Suppressor macrophage (primary cell): ENCODE measurements at places on chromosomes 12 and 14.
A peak's percentile ranks its signal among the peaks of the same experiment; 100 is the strongest.

- peak; percentile 47 for DNase-seq
These were observed 39.1 kb upstream of the INF2 start for GRCh38 chr14:104650057-104650980.

GRCh38 chr12:71128191-71128788 is 29.5 kb downstream of the TSPAN8 start:
- no peak for DNase-seq

DNA sequence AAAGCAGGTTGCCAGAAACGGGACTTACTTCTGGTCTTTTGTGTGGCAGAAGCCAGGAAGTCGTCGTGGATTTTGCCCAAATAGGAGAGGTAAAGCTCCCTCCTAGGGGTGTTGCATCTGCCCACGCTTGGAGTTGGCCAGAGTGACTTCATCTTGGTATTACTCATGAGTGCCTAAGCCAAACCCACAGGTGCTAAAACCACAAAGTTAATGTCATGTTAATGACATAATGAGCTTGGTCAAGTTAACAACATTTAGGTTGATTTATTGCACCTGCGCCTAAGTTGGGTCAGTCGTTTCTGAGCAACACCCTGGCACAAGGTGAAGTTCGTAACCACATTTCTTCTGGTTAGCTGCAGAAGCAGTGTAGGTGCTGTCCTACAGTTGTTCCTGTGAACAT is 225.2 kb downstream of the FUT8 start:
- no peak for DNase-seq

DNA sequence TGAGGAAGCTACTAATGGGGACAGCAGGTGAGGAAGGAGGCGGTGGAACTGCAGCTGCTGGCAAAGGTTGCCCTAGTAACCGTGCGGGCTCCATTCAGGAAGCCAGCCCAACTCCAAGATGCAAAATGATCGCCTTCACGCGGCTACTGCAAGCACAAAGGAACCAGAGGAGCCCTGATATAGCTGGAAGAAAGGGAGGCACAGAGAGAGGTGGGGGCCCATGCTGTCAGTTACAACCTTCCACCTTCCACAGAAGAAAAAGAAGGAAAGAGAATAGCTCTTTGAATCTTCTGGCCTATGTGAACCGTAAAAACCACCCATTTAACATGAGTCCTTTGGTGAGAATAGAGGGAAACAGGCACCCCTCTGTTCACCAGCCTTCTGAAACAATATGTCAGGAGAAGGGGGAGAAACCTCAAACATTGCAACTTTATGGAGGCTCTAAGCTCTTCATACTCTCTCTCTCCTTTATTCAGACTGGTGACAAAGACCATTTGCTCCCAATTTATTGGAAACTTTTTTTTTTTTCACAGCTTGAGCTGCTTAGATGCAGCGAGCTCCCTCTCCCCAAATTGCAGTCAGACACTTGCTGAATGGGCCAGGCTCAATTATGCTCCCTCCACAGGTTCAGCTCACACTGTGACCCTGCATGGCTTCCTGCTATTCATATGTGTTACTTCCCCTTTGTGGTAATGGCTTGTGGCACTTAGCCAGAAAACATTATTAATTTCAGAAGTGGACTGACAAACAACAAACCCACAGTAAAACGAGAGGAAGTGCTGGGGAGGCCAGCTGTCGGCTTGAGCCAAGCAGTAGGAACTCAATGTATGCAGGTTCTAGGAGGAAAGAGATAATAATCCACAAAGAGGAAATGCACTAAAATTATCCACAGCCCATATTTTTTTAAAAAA is 6.2 kb downstream of the DUSP6 start:
- peak; percentile 99 for DNase-seq

DNA sequence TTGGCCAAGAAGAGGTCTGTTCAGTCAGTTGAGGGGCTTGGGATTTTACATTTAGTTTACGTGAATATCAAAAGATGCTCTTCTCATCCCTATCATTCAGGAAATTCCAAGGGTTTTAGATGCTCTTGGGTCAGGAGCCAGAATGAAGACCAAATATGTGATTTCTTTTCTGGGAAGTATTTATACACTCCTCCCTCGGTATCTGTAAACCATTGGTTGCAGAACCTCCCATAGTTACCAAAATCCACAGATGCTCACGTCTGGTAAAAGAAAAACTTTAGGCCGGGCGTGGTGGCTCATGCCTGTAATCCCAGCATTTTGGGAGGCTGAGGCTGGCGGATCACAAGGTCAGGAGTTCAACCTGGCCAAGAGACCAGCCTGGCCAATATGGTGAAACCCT is 75.9 kb downstream of the TNFAIP2 start:
- no peak for DNase-seq

DNA sequence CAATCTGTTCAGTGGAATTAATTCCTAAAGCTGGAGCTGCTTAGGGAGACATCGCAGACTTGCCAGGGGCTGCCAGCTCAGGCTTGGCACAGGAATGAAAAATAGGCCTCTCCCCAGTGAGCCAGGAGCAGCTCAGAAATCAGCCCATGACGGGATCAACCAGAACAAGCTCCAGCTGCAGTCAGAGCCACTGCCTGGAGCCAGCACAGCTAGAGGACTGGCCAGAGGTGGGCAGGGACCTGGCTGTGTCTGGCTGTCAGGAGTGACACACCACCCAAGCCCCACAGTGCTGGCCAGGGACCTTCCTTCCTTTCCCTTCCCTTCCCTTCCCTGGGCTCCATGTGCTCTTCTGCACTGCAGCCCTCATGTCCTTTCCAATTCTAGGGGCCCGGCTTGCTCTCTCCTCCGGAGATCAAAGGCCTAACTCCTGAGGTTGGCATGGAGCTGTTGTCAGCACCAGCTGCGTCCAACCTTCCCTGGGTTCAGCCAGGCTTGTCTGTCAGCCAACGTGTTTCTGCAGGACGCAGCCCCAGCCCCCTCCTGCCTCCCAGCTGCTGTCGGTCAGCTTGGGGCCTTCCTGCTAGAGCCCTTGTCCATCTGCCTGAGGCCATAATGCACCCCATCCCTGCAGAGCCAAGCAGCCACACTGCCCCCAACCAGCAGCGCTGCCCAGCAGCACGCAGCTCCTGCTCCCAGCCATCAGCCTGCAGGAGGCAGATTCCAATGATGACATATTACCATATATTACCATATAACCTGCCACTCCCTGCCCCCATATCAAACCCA is 149.3 kb downstream of the CALM1 start:
- no peak for DNase-seq

DNA sequence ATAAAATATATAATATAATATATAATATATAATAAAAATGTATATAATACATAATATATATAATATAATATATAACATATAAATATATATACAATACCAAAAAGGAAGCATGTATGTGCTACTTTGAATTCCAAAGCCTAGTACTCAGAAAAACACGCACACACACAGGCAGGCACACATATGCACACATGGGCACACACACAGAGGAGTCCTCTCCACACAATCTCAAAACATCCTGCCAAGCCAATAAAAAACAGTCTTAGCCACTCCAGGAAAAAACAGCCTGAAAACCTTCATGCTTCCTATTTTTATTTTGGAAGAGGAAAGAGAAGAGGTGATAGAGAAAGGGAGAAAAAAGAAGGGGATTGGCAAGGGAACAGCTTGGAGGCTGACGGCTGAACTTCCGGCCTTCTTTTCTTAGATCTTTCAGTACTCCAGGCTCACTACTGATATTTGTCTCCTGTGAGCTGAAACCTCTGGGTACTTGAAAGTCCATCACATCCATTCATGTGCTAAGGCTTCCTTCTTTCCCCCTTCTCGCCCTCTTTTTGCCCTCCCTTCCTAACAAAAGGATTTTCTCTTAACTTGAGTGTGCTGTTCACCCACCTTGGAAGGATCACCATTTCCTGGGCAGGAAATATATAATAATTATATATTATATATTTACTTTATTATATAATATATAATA is 394.2 kb downstream of the NUAK1 start:
- no peak for DNase-seq

GRCh38 chr14:24427537-24428508 is 1.6 kb downstream of the CBLN3 start:
- DNase-seq = no peak

GRCh38 chr12:116093915-116094314 is 183.6 kb downstream of the MED13L start:
- DNase-seq = no peak

- no peak for DNase-seq
These were observed 3.5 kb downstream of the TTC6 start for GRCh38 chr14:37598747-37599506.

DNA sequence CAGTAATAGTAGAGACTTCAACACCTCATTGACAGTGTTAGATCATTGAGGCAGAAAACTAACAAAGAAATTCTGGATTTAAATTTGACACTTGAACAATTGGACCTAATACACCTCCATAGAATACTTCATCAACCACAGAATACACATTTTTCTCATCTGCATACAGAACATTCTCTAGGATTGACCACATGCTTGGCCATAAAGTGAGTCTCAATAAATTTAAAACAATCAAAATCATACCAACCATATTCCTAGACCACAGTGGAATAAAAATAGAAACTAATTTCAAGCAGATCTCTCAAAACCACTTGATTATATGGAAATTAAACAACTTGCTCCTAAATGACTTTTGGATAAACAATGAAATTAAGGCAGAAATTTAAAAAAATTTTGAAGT is 82.3 kb downstream of the SLC38A4 start:
- no peak for DNase-seq

- peak; percentile 23 for DNase-seq
These were observed 74.9 kb upstream of the CPM start for GRCh38 chr12:69007855-69008351.

- no peak for DNase-seq
These were observed 201.1 kb downstream of the PPFIA2 start for GRCh38 chr12:81558031-81558430.

DNA sequence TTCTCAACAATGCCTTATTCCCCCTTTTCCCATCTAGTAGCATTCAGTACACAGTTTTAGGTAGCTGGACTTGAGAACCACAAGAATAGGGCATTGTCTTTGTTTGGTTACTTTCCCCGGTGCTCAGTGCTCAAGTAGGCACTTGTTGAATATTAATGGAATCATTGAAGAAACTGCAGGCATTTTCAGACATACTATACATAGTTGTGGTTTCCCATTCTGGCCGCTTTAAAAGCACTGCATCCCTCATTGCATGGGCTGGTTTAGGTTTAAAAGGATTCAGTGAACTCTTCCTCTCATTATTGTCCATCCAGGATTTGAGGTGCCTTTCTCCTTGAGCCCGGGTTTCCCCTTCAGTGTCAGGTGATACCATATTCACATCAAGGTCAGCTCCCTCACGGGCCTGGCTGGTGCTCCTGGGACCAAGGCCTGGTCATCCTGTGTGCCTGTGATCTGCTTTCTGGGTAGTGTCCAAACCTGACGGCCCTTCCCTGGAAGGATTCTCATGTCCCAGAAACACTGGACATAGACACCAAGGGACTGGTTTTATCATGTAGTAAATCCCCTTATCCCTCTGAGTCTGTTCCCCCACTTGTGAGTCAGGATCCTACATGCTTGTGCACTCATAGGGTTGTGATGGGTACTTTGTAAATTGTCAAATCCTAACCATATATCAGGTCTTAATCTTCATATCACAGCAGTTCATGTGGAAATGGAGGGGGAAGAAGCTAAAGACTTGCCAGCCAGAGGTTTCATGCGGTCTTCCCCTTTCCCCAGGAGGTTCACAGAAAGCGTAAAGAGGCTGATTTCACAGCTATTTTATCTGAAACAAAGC is 7.4 kb downstream of the TCP11L2 start:
- peak; percentile 32 for DNase-seq

DNA sequence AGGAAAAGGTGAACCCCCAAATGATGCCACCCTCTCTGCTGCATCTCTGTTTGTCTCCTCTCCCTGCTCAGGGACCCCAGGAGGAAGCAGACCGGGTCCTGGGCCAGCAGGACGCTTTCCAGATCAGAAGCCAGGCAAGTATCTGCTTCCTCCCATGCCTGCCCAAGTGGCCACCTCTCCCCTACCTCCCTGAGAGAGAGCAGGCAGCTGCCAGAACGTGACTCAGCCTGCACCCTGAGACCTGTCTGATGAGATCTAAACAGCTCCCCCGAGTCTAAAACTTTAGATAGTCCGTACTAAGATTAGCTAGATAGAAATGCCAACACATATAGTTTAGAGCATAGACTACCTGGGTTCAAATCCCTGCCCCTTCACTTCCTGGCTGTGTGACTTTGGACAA is 31.2 kb upstream of the OAS1 start:
- no peak for DNase-seq

DNA sequence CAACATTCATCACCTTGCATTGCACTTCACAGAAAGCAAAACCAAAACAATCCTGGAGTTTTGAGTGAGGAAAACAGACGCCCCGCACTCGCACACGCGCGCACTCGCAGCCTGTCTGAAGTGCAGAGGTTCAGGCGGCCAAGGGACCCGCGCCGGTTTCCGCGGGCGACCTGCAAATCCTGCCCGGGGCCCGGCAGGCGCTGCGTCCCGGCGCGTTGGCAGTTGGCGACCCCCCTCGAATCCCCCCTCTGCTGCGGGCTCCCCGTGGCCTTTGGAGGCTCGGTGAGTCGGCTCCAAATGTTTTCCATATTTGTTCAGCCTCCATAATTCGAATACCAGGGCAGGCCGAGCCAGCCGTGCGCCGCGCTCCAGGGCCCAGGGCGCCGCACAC is at the start of gene SSPN:
Gene SSPN (plus strand): TSS at position 324 of the 391 bp plus-strand sequence. CDS start 100 bp downstream, outside the sequence.
- no peak for DNase-seq

- no peak for DNase-seq
These were observed 1.7 kb upstream of the GPRC5A start for GRCh38 chr12:12889701-12890100.

- DNase-seq = no peak
These were observed 20.0 kb downstream of the BEGAIN start for GRCh38 chr14:100567009-100567876.

DNA sequence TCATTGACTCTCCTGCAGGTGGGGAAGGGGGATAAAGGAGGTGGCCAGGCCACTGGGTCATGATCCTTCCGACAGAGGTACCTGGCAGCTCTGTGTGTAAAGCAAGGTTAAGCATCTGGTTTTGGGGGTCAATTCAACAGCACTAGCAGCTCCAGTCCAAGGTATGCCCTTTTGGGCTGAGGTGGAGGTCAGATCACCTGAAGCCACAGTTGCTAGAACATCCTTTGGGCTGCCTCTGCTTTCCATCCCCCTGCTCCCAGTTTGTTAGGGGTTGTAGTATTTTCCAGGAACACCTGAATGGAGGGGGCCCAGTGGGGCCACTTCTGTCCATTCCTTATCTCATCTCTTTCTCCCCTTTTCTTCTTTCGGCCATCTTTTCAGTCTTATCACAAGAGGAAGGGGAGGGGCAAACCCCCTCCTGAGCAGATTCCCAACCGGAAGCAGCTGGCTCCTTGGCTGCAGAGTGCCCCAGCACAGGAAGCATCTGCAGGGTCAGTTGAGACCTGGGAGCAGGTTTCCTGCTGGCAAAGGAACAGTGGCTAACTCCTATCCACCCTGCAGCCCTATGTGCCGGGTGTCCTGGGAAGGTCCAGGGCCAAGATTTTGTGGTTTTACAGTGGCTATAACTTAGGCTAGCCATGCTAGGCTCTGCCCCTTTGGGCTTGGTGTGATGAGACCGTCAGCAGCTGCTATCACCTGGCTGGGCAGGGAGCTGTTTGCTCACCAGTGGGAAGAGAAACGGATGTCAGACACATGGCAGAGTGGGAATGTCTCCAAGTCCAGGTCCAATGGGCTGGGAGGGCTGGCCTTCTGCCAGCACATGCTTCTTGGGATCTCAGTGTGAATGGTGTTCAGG is 40.2 kb downstream of the SH2B3 start:
- DNase-seq = peak; percentile 20

GRCh38 chr14:58780185-58780584 is 142.4 kb downstream of the DACT1 start:
- DNase-seq = no peak
